ENCODE measurements at places on chromosomes 6 and 20.

GRCh38 chr6:20812776-20813175, 278.5 kb downstream of the CDKAL1 start:
- DNase-seq: no peak

DNA sequence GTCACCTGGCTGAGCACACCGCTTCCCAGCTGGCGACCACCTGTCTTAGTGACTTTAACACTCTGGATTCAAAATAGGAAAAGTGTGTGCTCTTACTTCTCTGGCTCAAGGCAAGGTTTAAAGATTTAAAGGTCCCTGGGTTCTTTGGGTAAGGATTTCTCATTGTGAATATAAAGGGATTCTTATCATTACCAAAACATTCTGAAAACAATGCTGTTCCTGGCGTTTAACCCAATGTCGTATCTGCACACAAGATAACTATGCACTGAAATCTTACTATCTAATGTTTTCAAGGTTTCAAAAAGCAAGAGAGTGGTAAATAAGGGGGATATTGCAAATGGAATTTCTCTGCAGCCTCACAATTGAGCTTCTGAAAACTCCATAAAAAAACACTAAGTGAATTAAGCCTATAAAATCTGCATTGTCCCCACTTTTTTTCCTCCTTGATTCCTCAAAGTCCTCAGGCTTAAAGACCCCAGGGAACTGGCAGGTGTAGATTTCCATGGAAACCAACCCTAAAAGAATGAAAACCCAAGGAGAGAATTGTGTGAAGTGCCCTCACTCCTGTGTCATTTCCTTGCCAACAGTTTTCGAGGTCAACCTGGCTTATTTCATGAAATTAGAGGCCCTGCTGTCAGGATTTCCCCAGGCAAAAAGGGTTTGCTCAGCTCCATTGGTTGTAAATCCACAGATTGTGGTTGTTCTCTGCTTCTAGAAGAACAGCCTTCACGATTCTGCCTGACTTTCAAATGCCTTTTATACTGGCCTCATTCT, 44.0 kb downstream of the BMP2 start:
- DNase-seq: no peak

GRCh38 chr6:41153451-41153850, 696 bp downstream of the TREML1 start:
- DNase-seq: no peak

DNA sequence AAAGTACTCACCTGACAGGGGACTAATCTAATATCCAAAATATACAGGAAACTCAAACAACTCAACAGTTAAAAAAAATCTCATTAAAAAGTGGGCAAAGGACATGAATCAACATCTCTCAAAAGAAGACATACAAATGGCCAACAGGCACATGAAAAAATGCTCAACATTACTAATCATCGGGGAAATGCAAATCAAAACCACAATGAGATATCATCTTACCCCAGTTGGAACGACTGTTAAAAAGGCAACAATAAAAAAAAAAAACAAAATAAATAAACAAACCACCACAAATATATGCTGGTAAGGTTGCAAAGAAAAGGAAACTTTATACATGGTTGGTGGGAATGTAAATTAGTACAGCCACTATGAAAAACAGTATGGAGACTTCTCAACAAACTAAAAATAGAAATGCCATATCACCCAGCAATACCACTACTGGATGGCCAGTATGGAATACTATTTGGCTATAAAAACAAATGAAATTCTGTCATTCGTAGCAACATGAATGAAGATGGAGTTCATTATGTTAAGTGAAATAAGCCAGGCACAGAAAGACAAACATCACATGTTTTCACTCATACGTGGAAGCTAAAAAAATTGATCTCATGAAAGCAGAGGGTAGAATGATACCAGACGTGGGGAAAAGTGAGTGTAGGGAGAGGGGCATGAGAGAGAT, 6.6 kb downstream of the SIRPB2 start:
- no peak for DNase-seq

DNA sequence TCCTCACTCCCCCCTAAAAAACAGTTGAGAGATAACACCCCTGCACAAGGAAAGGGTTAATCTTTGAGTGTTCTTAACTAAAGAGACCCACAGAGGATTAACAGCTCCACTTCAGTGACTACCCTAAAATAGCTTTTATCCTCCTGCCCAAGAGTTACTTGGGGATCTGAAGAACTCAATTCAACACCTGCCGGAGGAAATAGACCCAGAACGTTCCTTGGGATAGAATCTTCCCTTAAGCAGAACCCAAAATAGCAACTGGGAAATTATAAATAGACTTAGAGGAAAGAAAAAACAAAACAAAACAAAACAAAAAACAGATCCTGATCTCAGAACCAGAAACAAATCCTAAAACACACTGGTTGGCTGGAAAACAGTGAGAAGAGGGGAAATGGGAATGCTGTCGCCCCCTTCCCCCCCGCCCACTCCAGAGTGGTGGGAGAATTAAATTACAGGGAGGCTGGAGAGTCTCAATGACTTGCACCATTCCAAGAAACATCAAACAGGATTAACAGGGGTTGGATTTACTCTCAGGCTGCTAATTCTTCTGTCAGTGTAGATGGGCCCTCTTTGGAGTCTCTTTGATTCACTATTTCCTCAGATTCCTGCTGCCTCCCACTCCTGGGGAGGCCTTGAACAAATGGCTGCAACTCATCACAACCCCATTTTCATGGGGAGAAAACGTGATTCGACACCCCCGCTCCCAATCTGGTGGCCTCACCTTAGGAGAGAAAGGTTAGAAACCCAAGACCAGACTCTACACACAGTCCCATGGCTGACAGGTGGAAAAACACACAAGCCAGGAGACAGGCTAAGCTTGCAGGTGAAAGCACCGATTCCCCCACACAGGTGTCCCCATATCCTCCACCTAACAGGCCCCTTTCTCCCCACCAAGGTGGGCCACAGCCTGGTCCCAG, 1.4 kb downstream of the PLAGL2 start:
- no peak for DNase-seq

DNA sequence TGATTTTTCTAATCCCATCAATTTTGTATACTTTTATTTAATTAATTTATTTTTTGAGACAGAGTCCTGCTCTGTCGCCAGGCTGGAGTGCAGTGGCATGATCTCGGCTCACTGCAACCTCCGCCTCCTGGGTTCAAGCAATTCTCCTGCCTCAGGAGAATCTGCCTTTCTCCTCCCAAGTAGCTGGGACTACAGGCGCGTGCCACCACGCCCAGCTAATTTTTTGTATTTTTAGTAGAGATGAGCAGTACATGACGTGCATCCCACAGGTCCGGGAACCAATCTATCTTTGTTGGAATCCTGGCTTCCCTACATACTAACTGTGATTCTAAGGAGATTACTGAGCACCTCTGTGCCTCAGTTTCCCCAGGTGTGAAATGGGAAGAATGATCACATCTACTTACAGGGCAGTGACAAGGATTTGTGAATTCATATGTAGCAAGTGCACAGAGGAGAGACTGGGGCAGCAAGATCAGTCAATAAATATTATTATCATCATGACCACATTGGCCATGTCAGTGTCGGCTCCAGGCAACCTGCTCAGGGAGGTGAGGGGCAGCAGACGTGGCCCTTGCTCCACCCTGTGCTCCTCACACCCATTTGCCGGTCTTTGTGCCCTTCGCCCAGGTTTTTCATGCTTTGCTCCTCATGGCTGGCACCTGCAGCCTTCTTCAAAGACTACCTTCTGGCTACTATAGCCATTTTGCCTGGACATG, 22.1 kb downstream of the CYP24A1 start:
- no peak for DNase-seq

DNA sequence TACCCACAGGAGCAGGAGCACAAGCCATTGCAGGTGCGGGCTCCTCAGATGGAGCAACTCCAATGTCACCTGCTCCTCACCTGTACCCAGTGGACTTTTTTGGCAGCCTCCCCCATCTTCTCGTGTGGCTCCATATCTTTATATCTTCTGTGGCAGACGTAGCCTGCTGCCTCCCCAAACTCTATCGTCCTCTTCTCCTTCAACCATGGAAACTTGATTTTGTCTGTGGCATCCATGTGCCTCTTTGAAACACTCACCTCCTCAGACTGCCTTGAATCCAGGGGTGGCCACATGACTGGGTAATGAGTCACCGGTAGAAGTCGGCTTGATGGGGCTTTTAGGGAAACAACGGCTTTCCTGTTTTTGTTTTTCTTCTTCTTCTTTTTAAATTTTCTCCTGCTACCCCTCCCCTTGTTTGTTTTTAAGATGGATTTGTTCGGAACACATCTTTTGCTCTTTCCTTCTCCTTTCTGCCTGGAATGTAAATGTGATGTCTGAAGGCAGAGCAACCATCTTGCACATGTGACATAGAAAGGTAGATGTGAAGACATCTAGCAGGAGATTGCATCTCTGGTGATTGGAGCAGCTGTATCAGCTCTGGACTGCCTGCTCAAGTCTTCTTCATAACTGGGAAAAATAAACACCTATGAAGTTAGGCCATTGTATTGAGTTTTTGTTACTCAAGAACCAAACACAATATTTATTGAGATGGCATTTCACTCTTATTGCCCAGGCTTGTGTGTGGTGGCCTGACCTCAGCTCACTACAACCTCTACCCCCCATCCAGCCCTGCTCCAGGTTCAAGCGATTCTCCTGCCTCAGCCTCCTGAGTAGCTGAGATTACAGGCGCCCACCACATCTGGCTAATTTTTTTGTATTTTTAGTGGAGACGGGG, 69.9 kb upstream of the DDR1 start:
- no peak for DNase-seq

GRCh38 chr6:142207265-142207877, 60.3 kb downstream of the VTA1 start:
- peak; percentile 51 for DNase-seq

DNA sequence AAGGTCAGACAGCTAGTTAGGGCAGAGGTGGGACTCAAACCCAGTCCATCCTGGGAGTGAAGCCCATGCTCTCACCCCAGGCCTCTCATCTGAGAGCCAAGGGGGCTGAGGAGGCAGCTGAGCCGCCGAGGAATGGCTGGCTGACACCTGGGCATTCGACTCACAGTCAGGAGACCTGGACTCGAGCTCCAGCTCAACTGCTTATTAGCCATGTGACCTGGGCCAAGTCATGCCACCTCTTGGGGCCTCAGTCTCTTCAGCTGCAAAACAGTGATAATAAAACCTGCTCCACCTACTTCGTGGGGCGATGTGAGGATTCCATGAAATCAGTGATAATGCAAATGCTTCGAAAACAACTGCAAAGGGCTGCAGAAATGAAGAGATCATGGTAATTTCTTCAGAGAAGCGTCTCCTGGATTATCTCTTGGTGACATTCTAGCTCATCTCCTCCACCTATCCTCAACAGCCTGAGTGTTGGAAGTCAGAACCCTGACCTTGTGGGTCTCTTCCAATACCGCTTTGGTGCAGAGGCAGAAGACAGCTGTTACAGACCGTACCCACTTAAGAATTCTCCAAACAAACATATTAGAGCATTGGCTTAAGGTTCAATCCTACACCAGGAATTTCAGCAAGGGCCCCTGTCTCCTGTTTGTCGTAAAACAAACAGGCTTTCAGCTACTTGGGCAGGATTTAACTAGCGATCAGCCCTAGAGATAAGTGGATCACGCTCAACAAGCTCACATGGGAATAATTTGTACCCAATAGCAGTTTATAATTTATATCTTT, 60.0 kb upstream of the PIM1 start:
- no peak for DNase-seq

DNA sequence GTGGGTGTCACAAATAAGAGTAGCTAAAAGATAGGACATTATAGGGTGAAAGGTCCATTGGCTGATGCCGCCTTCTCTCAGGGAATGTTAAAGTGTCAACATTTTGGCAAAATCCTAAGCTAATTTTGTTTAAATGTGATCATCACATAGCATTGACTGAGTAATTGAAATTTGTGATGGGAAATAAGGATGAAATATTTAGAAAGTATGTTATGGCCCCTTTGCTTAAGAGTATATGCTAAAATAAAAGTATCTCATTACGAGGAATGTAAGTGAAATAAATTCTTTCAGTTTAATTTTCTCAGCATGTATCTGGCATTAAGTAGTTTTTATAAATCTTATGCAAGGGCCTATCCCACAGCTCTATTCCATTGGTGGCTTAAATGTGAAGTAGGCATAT, 229.2 kb downstream of the PRL start:
- DNase-seq: no peak

- no peak for DNase-seq
These were observed 95.9 kb upstream of the JAG1 start for GRCh38 chr20:10769700-10770099.

GRCh38 chr20:56779452-56780143, 150.5 kb downstream of the TFAP2C start:
- no peak for DNase-seq

DNA sequence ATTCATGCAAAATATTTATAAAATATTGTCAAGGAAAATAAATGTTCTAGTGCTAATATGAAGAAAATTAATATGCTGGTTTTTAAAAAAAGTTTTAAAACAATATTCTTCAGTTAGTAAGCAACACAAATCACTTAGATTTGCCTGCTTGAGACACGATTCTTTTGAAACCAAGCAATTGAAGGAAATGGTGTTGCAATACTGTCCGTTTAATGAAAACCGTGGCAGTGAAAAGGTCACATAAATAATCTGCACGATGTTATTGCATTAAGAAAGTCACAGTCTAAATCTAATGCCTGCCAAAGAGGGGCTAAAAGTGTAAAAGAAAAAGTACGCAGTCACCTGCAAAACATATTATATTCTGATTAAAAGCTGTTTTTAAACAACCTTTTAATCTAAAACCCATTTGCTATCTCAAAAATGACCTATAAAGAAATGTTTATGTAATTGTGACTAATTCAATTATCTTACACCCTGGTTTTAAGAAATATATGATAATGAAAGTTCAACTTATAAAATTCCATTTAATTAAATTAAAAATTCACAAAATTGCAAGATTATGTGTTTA, 143.0 kb downstream of the GMDS start:
- no peak for DNase-seq

- peak; percentile 73 for DNase-seq
These were observed 9.5 kb upstream of the PAQR8 start for GRCh38 chr6:52352239-52353018.

- no peak for DNase-seq
These were observed 101.8 kb downstream of the EPHA7 start for GRCh38 chr6:93317592-93317991.

DNA sequence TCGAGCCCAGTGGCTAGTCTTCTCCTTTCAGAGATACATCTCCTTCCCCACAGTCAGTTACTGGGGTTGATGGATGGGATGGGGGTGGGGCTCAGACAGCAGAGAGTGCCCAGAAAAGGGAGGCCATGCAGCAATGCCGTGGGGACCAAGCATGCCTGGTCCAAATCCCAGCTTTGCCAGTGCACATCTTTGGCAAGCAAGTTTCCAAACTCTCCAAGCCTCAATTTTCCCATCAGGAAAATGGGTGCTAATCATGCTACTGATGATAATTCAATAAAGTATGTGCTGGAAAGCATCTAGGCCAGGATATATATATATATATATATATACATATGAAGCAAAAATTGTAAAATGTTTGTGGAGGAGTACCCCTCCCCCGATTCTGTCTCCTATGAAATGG, 78.9 kb downstream of the CD40 start:
- DNase-seq: no peak

GRCh38 chr6:11853678-11854407, 75.2 kb upstream of the ADTRP start:
- DNase-seq: peak; percentile 27

GRCh38 chr20:47317127-47317895, 39.2 kb downstream of the ZMYND8 start:
- peak; percentile 91 for DNase-seq
